ENCODE measurements at places on chromosomes 7 and 10.
A peak's percentile ranks its signal among the peaks of the same experiment; 100 is the strongest.

DNA sequence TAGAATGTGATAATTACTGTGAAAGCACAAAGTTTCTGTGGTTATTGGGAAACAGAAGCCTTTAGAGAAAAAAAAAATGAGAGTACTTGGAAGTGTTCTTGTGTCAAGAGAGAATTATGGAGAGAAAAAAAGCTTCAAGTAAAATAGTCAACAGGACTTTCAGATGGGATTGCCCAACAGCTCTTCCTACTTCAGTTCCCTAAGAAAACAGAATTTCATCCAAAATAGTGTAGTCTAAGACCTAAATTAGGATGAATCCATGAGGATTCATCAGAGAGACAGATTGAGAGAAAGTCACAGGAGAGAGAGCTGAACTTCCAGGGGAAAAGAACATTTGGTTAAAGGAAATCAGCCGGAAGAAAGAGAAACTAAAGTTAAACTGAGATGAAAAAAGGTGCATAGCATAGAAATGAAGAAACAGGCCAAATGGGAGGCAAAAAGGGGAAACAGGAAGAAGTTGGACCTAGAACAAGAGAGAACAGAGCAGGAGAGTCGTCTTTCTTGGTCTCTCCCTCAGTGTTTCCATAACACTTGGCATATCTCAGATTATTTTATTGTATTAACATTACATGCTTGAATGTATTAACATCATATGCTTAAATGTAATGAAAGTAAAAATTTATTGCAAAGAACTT is 2.5 kb downstream of the SCIN start:
- peak; percentile 27 for DNase-seq

- peak; percentile 46 for DNase-seq
These were observed 921.4 kb upstream of the CELF2 start for GRCh38 chr10:10096296-10096695.

DNA sequence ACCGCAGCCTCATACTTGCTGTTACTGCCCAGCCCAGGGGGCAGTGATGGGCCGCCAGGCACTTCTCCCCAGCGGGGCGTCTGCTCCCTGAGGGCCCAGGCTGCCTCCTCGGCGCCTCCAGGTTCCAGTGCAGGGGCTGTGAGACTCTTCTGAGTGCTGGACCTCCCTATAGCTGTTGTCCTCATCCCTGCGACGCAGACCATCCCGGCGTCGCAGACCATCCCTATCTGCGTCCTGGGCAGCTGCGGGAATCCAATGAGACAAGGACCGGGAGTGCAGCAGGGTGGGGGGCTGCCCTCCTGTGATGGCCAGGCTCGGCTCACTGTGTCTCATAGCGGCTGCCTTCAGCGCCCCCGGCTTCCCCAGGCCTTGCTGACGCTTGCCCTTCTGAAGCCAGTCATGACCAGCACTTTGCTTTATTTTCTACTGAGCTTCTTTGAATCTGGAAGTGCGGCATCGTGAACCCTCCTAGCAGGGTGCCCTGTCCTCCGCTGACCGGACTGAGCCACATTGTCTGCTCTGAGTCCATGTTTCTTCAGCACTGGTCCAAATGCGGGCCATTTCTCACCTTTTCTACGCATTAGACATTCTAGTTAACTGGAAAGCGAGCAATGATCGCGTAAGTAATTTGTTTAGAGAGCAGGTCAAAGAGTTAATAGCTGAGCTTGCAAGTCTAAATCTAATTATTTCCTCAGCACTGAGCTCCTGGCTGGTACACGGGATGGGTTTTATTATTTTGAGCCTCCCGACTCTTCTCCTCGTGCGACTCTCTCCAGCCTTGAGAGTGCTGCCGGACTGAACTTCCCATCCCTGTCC is 339.5 kb downstream of the WDR37 start:
- DNase-seq, result no peak

DNA sequence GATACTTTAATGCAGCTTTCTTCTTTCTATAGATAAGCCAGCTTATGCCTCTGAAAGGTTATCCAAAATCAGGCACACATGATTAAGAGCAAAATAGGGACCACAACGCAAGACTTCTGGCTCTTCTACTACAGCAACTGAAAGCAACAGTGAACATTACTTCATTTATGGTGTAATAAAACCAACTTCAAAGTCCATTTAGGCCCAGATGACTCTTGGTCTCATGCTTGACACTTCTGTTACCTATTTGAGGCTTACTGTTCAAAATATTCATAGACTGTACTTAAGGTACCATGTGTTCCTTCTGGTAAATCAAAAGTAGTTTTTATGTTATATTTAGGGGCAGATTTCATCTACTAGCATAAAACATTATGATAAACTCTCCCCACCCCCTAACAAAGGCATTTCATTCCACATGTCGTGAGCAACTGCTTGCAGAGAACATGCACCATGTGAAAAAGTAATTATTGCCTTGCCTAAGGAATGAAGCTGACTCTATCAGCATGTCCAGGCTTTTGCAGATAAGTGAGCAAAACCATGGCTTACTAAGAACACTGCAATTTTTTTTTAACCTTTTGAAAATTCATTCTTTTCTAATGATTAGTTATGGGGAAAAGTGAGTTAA is 154.9 kb upstream of the ITGB1 start:
- no peak for DNase-seq

DNA sequence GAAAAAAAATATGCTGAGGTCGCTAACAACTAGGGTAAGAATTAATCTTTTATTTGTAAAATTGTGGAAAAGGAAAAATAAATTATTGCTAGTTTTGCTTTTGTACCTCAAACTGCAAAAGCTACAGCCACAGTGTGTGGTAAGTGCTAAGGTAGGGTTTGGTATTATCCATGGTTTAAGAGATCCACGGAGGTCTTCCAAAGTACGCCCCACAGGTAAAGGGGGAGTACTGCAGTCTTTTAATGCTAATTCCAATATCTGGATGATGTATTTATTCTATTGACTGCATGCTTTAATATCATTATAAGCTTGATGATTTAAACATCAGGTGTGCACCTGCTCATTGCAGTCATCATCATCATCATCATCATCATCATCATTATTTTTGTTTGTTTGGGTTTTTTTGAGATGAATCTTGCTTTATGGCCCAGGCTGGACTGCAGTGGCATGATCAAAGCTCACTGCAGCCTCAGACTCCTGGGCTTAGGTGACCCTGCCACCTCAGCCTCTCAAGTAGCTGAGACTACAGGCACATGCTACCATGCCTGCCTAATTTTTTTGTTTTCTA is 38.4 kb upstream of the BMS1 start:
- DNase-seq, result no peak

DNA sequence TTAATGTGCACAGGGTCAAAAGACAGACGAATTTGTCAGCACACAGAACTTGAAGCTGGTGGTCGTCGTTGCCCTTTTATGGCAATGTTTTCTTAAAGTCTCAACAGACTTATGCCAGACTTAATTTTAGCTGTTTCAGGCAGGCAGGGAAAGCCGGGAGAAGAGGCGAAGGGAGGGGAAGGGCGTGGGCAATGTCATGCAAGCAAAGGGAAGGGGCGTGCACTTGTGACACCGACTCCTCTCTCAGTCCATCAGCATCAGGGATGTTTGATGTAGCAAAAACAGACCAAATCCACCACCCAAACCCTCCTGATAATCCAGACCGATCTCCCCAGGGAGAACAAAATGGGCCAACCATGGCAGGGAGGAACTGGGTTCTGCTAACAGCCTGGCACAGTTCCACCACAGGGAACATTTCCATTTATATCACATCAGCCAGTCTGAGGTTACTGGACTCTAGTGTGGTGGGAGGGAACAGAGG is 118.1 kb upstream of the RHEB start:
- no peak for DNase-seq

DNA sequence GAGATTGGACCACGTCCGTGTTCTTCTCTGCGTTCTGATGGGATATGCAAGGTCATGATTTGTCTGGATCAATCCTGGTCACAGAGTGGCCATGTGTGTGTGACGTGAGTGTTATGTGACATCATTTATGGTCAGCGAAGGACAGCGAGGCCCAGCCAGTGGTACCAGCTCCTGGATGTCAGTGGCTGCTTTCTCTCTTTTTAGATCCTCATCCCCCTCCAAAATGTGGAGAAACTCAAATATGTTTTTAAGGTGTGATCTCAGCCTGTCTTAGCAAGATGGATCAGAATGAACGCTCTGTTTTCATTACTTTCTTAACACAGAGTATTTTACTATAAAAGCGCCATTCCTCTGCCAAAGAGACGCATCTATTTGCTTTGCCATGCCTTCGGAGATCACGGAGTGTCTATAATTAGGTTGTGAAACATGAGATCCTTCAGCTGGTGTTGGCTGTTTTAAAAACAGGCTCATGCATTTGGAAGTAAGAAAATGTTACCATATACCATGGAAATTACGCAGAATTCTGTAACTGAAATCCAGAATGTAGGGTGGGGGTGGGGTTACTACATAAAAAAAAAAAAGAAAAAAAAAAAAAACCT is 245.5 kb upstream of the TCERG1L start:
- DNase-seq, result no peak

GRCh38 chr10:29688230-29688661 is 53.5 kb upstream of the SVIL start:
- DNase-seq, result no peak

DNA sequence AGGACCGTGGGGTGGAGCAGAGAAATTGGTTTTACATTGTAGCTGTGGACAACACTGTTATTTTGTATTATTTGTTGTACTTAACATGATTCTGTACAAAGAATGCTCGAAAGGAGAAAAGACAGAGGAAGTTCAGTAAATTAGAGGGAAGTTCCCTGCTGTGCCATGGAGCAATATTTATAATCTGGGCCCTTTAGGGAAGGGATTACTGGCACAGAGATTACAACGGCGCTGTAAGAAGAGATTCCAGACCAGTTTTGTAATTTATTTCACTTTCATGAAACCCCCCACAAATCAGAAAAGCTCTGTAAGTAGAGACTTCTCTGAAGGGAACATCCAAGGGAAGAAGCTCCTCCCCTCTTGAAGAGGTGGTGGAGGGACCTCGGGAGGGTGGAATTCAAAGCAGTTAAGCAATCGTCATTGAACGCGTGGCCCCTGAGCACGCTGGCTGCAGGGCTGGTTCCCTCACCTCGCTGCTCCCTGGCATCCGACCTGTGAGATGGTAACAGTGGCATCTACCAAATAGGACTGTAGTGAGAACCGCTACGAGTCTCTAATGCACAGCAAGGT is 113.5 kb downstream of the KLF6 start:
- no peak for DNase-seq

DNA sequence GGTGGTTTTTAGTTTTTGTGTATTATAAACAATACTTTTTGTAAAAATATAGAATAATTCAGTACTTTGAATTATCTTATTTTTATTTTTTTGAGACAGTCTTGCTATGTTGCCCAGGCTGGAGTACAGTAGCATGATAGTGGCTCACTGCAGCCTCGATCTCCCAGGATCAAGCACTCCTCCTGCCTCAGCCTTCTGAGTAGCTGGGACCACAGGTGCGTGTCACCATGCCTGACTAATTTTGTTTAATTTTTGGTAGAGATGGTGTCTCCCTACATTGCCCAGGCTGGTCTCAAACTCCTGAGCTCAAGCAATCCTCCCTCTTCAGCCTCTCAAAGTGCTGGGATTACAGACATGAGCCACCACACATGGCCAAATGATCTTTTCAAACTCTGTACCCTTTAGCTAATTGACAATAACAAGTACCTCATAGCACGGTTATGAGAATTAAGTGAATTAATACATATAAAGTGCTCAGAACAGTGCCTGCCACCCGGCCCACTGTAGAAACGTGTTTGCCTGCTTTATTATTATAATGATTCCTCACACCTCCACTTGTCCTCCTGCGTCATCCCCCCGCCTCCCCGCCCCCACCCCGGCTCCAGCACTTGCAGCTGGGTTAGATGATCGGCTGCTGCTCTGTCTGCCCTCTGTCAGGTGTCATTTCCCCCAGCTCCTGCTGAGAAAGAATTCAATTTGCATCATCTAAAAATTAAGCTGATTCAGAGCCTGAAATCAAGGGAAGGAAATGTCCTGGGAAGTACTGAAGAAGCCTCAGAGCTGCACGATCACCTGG is 53.6 kb upstream of the NRF1 start:
- no peak for DNase-seq

DNA sequence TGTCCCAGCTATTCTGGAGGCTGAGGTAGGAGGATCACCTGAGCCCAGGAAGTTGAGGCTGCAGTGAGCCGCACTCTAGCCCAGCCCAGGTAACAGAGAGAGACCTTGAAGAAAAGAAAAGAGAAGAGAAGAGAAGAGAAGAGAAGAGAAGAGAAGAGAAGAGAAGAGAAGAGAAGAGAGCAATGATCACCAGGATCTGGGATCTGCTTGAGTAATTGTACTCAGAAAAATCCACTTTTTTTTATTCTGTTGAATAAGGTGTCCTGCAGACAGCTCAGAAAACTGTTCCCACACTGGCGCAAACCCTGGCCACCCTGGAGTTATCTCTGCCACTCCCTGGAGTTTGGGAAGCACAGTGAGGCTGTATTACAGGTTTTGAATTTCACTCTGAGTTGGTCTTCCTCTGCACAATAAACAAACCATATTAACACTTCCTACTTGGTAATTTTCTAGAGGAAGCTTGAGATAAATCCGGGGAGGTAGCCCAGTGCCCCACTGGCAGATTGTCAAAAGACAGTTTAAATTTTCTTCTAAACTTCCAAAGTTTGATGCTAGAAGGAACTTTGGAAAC is 9.6 kb upstream of the OAT start:
- DNase-seq, result no peak

GRCh38 chr10:116060864-116061263 is 212.1 kb downstream of the GFRA1 start:
- no peak for DNase-seq

GRCh38 chr7:85630904-85631600 is 444.2 kb upstream of the SEMA3D start:
- DNase-seq, result peak; percentile 10

- no peak for DNase-seq
These were observed 15.2 kb upstream of the NFE2L3 start for GRCh38 chr7:26136831-26137230.

GRCh38 chr7:95781961-95782586 is 9.7 kb downstream of the DYNC1I1 start:
- no peak for DNase-seq

DNA sequence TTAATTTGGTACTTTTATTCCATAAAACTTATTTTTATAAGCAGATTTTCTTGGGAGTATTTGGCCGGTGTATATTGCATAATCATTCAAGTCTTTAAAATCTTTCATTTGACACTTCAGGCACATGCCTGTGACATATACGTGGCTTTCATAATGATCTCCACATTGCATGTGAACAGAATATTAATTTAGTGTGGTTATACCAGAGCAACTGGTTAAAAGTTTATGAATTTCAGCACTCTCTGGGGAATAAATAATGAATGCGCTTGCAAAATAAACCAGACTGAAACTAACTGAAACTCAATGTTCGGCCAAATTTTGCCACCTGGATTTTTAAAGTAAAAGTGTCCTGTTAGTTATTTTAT is 242.3 kb downstream of the GLI3 start:
- peak; percentile 44 for DNase-seq

DNA sequence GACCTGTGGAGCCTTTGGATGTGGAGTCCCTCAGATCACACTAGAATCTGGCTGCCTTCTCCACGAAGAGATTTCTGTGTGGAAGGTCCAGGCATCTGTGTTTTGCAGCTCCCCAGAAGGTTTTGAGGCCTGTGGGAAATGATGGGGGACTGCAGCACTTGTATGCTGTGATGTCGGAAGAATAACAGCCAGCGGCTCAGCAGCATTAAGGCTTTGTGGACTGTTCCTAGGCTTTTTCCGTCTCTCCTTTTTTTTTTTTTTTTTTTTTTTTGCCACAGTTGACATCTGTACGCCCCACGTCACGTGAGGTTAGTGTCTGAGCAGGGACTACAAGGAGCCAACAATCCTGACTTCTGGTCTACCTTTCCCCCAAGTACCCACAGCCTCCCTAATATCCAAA is 181.3 kb downstream of the PFKFB3 start:
- DNase-seq, result no peak

- DNase-seq, result no peak
These were observed 19.6 kb downstream of the DLG5 start for GRCh38 chr10:77906951-77907421.

GRCh38 chr10:124436191-124436638 is 13.6 kb downstream of the NKX1-2 start:
- no peak for DNase-seq

All from foreskin fibroblast (primary cell).